ENCODE measurements at places on chromosomes 12 and 14. TPM values are rescaled to one million over a fixed set of nuclear protein-coding genes. Genes with fewer than 3 reads are reported as not detected.

Gene RERG
- 3.5 TPM for total RNA-seq

Gene FAR2
- total RNA-seq = 1.1 TPM

Gene GNB3
- 6.2 TPM for total RNA-seq

DNA sequence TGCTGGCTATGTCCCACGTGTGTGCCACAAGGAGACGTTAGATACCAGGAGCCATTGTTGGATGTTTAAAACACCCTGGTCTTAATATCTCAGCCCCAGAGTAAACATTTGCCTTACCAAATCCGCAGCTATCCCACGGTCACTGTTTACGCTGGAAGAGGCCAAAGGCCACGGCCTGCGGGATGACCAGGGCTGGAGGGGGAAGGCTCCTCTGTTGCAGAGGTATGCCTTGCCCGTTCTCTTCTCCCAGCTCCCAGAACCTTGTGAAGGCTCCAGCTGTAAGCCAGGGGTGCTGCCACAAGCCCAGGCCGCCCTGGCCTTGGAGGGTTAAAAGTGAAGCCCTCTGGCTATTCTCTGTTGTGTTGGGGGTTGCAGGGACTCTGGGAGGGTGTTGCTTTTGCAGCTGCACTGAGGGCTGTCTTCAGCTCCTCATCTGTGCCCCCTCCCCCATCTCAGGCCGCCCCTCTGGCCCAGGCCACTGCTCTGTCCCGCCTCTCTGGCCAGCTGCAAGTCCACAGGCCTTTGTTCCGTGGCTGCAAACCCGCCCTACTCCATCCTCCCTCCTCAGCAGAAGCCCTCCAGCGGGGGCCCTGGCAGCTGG, 2.5 kb downstream of the PLEKHG3 start:
- peaks cover 17% of the 10 kb centered on the region for H3K27me3 ChIP-seq
- H3K27ac ChIP-seq = peak overlapping the region; percentile 92
- H3K4me3 ChIP-seq = no peak overlapping the region
- no peaks in the 10 kb centered on the region for H3K36me3 ChIP-seq
- peaks cover 9% of the 10 kb centered on the region for H3K4me1 ChIP-seq
- DNase-seq = peak; percentile 67

DNA sequence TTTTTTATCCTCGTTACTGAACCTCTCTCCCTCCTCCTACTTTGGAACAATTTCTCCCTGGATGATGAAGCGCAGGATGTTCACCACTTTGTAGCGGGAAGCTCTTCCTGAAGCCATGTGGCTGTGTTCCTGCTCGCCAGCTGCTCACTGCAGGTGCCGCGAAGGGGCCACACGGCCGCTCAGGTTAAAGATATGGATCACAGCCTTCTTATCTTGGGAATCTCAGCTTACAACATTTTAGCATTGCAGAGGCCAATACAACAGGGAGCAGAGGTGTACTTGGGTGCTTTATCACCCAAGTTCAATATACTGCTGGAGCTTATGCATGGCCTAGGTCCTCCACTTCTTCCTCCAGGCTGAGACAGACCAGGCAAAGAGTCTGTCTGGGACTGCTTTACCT, 201.2 kb upstream of the G2E3 start:
- H3K27ac ChIP-seq = no peak overlapping the region
- no peak for DNase-seq
- H3K36me3 ChIP-seq = no peaks in the 10 kb centered on the region
- no peaks in the 10 kb centered on the region for H3K27me3 ChIP-seq
- H3K4me1 ChIP-seq = no peaks in the 10 kb centered on the region

GRCh38 chr14:86510491-86510890, 980.5 kb downstream of the FLRT2 start:
- no peaks in the 10 kb centered on the region for H3K27me3 ChIP-seq
- H3K4me1 ChIP-seq = no peaks in the 10 kb centered on the region
- H3K4me3 ChIP-seq = no peak overlapping the region
- DNase-seq = no peak

Gene DPF3
- 40.4 TPM for total RNA-seq

Gene WIF1
- not detected for total RNA-seq

DNA sequence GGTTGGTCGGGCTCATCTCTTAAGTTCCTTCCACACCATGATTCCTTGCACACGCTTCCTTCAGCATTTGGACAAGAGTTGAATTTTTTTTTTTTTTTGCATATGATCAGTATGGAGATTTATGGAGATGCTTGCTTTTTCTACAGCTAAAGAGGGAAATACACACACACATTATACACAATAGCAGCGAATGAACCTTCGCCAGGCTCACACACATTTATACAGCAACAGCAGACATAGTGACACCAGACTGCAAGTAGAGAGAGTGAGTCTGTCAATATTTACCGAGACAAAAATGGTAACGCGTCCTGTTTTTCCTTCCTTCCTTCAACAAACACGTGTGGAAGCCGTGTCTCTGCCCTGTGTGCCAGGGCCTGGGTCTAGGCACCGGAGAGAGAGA, 897.9 kb downstream of the BCL11B start:
- H3K36me3 ChIP-seq = no peaks in the 10 kb centered on the region
- H3K4me3 ChIP-seq = no peak overlapping the region
- no peaks in the 10 kb centered on the region for H3K4me1 ChIP-seq
- DNase-seq = no peak

Gene ALDH2
- 270 TPM for total RNA-seq

- H3K4me3 ChIP-seq = no peak overlapping the region
- H3K27me3 ChIP-seq = peaks cover 5% of the 10 kb centered on the region
- no peaks in the 10 kb centered on the region for H3K36me3 ChIP-seq
Measured at GRCh38 chr12:113065126-113066007, 8.8 kb downstream of the DTX1 start.

GRCh38 chr12:22899184-22899583, 274.2 kb downstream of the ETNK1 start:
- H3K27me3 ChIP-seq = no peaks in the 10 kb centered on the region
- H3K36me3 ChIP-seq = no peaks in the 10 kb centered on the region
- H3K4me3 ChIP-seq = no peak overlapping the region
- no peaks in the 10 kb centered on the region for H3K4me1 ChIP-seq
- DNase-seq = no peak
- H3K27ac ChIP-seq = no peak overlapping the region

GRCh38 chr12:13347241-13348043, 150.9 kb downstream of the EMP1 start:
- H3K27ac ChIP-seq = no peak overlapping the region
- no peak for DNase-seq
- H3K4me1 ChIP-seq = no peaks in the 10 kb centered on the region

GRCh38 chr14:67963545-67963944, 144.0 kb downstream of the RAD51B start:
- no peak for DNase-seq
- no peaks in the 10 kb centered on the region for H3K27me3 ChIP-seq
- H3K4me1 ChIP-seq = peaks cover 15% of the 10 kb centered on the region
- H3K27ac ChIP-seq = no peak overlapping the region

Gene SLC16A7
- total RNA-seq = 60.6 TPM

DNA sequence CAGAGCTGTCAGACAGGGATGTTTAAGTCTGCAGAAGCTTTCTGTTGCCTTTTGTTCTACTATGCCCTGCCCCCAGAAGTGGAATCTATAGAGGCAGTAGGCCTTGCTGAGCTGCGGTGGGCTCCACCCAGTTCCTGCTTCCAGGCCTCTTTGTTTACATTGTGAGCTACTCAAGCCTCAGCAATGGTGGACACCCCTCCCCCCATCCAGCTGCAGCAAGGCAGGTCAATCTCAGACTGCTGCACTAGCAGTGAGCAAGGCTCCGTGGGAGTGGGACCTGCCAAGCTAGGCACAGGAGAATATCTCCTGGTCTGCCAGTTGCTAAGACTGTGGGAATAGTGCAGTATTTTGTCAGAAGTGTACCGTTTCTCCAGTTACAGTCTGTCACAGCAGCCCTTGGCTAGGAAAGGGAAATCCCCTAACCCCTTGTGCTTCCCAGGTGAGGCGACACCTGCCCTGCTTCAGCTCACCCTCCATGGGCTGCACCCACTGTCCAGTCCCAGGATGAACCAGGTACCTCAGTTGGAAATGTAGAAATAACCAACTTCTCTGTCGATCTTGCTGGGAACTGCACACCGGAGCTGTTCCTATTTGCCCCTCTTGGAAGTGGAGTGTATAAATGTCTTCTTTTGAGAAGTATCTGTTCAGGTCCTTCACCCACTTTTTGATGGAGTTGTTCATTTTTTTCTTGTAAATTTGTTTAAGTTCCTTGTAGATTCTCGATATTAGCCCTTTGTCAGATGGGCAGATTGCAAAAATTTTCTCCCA, 213.5 kb upstream of the SLC38A2 start:
- no peak overlapping the region for H3K27ac ChIP-seq
- no peaks in the 10 kb centered on the region for H3K36me3 ChIP-seq
- no peak for DNase-seq
- H3K27me3 ChIP-seq = no peaks in the 10 kb centered on the region

- H3K36me3 ChIP-seq = peaks cover 100% of the 10 kb centered on the region
- no peak for DNase-seq
- H3K4me3 ChIP-seq = no peak overlapping the region
- H3K27me3 ChIP-seq = no peaks in the 10 kb centered on the region
Measured at GRCh38 chr12:132018193-132018916, 68.6 kb downstream of the EP400 start.

DNA sequence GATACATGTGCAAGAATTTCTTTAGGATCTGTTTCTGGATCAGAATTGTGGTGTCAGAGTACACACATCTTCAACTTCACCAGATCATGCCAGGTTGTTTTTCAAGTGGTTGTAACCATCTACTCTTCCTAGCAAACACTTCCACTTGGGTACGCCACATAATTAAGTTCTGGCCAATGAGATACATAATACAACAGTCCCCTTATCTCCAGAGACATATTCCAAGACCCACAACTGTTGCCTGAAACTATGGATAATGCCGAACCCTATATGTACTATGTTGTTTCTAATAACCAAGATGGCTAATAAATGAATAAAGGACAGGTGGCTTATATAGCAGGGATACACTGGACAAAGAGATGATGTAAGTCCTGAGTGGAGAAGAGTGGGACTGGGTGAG, 2.5 kb upstream of the CHPT1 start:
- H3K27ac ChIP-seq = no peak overlapping the region
- H3K36me3 ChIP-seq = no peaks in the 10 kb centered on the region
- peaks cover 21% of the 10 kb centered on the region for H3K4me1 ChIP-seq
- H3K27me3 ChIP-seq = no peaks in the 10 kb centered on the region
- no peak overlapping the region for H3K4me3 ChIP-seq

Gene SLCO1B3
- not detected for total RNA-seq

- H3K36me3 ChIP-seq = no peaks in the 10 kb centered on the region
- no peaks in the 10 kb centered on the region for H3K27me3 ChIP-seq
- no peak overlapping the region for H3K4me3 ChIP-seq
- H3K27ac ChIP-seq = peak overlapping the region; percentile 52
- H3K4me1 ChIP-seq = peaks cover 57% of the 10 kb centered on the region
- peak; percentile 72 for DNase-seq
Measured at GRCh38 chr12:124588751-124589267, 21.4 kb upstream of the NCOR2 start.

All from heart left ventricle (tissue), 16 donors.